ENCODE measurements at places on chromosomes 12 and 14. TPM values are rescaled to one million over a fixed set of nuclear protein-coding genes. Genes with fewer than 3 reads are reported as not detected.

Gene TMEM253
- 0.58 TPM for total RNA-seq

Gene ACRBP
- 4.9 TPM for total RNA-seq

Gene CAPRIN2
- total RNA-seq = 16.4 TPM

Gene KRT78
- total RNA-seq = not detected

Gene KRT77
- not detected for total RNA-seq

Gene CLEC4C
- total RNA-seq = not detected

Gene TMTC2
- 39.0 TPM for total RNA-seq

Gene CMKLR1
- total RNA-seq = 31.2 TPM

Gene PTHLH
- total RNA-seq = 0.94 TPM

Gene GALNT16
- 2.4 TPM for total RNA-seq

Gene TSHR
- total RNA-seq = 0.24 TPM

Gene HOXC11
- not detected for total RNA-seq

Gene SIX6
- not detected for total RNA-seq

Gene FAM234B
- total RNA-seq = 8.3 TPM

Gene TMEM117
- 4.9 TPM for total RNA-seq

Gene RESF1
- total RNA-seq = 137 TPM
